ENCODE measurements at places on chromosomes 2 and 18. TPM values are rescaled to one million over a fixed set of nuclear protein-coding genes. Genes with fewer than 3 reads are reported as not detected.

DNA sequence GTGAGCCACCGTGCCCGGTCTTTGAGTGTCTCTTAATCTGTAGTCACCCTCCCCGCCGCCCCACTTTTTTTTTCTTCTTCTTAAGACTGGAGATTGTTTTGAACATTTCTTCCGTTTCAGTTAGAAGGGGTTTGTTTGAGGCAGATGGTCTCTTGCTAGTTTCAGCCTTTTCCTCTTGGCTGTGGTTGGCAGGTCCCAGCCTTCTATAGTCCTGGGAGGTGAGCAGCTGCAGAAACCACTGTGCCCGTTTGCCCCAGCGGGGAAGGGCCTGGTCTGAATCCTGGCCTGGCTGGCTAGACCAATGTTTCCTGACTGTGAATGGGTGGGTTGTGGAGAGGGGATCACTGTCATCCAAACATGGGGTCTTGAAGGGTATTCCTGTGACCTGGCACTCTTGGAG, 30.1 kb upstream of the MCFD2 start:
- no peak for DNase-seq

The NYAP2 gene
- total RNA-seq, result not detected

DNA sequence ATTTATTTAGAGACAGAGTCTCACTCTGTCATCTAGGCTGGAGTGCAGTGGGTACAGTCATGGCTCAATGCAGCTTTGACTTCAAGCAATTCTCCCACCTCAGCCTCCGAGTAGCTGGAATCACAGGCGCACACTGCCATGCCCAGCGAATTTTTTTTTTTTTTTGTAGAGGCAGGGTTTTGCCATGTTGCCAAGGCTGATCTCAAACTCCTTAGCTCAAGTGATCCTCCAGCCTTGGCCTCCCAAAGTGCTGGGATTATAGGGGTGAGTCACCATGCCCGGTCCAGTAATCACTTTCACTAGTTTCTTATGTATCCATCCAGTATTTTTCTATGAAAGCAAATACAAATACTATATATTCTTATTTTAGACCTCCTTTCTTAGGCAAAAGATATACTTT, 24.0 kb downstream of the PRKAG3 start:
- no peak for DNase-seq

The WDSUB1 gene
- total RNA-seq, result 5.6 TPM

The SP140 gene
- total RNA-seq, result 241 TPM

DNA sequence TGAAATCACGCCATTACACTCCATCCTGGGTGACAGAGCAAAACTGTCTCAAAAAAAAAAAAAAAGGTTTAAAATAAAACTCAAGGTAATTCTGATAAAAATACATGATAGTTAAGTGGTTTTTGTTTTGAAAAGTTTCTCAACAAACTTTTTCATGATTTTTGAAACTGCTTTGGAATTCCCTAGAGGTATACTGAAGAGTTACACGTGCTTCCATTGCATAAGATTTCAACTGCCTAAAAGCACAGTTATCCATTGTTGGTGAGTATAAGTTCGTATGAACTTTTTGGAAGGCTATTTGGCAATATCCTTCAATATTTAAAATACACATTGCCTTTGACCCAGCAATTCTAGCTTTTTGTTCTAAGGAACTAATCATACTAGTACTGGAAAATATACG, 74.9 kb downstream of the USP34 start:
- DNase-seq, result no peak

- no peak for DNase-seq
These were observed 60.4 kb upstream of the HAAO start for GRCh38 chr2:42852798-42853197.

DNA sequence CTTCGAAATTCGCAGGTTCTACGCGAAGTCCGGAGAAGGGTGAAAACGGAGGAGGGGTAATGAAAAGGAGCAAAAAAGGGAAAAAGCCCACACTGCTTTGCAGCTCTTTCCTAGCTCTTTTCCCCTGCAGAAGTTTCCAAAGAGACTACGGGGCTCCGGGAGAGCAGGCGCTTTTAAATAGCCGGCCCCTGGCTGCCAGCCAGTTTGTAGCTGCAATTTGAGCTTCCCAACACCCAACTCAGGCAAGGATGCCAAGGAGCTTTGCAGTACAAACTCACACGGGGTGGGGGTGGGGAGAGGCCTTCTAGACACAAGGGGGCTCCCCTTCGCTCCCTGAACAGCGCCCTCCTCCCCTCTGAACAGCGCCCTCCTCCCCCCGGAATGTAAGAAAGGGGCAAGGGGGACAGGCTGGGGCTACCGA, at the start of gene IGFBP5:
IGFBP5 (minus strand) TSS at position 149 of the 421 bp plus-strand sequence. CDS start 774 bp downstream, outside the sequence.
- no peak for DNase-seq

DNA sequence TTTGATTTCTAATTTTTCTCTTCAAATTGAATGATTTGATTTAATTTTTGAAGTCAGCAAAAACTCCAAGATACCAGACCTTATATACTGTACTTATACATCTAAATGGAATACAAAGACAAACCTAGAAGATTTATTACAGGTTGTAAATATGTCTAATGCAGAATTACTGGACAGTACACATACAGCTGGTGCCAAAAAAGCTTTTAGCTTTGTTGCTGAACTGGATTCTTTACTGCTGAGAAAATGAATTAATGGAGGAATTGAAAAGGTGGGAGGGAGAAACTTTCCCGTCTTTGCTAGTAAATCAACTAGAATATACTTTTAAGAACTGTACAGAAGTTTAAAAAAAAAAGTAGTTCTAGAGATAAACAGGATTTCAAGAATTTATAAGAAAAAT, 17.5 kb downstream of the C1D start:
- no peak for DNase-seq

The CCDC178 gene
- total RNA-seq, result not detected

The SCTR gene
- not detected for total RNA-seq

GRCh38 chr2:229475778-229476177, 204.7 kb upstream of the PID1 start:
- DNase-seq, result peak; percentile 21

DNA sequence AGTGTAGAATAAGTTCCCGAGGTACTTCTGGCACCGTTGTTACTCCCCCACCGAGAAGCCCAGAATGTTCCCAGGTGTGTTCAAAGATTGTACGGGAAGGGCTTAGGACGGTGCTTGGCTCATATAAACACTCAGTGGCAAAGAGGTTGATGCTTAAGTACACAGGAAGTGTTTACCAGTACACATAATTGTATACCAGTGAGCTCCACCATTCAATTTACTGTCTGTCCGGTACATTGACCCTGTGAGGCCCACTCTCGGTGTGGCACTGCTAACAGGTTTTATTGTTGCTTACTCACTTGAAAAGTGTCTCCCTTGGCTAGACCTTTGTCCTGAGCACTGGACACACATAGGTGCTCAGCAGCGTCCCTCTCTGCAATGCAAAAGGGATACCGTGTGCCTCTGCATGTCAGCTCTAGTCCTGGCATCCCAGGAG, 191.0 kb downstream of the NEDD4L start:
- no peak for DNase-seq

The DNER gene
- total RNA-seq, result not detected

GRCh38 chr2:123165616-123166015, 859.5 kb upstream of the CNTNAP5 start:
- no peak for DNase-seq

The CPS1 gene
- 0.88 TPM for total RNA-seq

The CRYGD gene
- total RNA-seq, result not detected

DNA sequence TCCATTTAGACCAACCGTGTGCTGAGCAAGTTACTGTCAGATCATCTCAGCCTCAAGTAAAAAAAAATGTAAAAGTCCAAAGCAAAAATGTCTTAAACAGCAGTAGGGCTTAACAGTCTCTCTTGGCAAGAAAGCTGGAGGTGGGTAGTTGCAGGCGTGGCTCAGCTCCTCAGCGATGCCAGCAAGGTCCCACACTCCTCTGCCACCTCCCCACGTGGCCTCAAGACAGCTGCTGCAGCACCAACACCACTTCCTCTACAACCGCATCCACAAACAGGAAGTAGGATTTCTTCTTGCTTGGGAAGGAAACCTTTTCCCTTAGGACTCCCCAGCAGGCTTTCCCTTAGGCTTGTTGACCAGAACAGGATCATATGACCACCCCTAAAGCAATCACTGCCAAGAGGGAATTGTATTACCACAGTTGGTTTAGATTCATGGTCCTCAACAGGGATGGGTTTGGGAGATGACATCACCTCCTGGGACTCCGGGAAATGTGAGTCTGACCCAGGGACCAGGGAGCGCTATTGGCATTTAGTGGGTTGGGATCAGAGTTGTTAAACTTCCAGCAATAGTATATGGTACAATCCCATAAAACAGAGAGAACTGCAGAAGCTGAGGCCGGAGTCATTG, 97.1 kb downstream of the MAPK4 start:
- DNase-seq, result no peak

GRCh38 chr2:201432038-201432620, 19.1 kb downstream of the TRAK2 start:
- DNase-seq, result peak; percentile 62

DNA sequence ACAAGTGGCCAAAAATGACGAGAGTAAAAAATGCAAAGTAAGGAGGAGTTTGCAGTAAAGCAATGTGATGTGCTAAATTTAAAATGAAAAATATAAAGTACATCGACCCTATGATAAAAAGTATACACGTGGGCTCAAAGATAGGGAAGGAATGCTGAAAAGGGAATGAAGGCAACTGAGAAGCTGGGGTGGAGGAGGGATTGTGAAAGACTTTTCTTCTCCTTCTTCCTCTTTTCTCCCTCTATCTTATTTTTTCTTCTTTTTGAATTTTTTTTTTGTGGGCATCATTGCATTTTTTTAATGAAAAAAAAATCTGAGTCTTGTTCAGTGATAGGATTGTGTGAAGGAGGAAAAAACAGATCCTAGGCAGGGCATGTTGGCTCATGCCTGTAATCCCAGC, 57.6 kb upstream of the STK17B start:
- DNase-seq, result no peak

- DNase-seq, result no peak
These were observed 18.5 kb downstream of the PMAIP1 start for GRCh38 chr18:59918320-59918755.

- DNase-seq, result no peak
These were observed 135.0 kb downstream of the HDAC4 start for GRCh38 chr2:239265681-239266433.

DNA sequence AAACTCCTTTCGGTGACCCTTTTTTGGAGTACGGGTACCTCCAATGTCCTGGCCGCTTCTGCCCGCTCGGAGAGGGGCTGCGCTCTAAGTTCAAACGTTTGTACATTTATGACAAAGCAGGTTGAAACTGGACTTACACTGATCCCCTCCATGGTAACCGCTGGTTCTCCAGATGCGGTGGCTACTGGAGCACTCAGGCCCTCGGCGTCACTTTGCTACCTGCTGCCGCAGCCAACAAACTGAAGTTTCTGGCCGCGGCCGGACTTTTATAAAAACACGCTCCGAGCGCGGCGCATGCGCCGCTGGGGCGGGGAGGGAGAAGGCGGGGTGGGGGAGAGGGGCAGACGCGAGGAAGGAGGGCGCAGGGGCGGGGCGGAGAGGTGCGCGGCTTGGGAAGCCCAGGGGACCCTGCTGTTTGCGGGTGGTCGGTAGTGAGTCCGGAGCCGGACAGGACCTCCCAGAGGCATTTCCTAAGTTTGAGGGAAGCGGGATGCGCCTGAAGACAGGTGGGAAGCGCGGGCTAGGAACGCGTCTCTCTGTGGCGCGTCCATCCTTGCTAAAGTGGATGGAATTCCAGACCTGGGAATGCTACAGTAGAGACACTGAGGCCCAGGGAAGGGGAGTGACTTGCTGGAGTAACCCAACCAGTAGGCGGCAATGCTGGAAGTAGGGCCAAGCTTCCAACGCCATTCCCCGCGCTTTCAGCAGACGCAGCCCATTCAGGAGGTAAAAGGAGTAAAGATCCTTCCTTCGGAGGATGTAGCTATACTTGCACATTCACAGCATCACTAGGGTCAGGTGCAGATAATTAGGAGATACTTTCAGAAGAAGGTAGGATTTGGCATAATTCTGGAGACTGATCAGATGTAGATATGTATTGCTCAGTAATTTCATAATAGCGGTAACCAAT, at the start of gene CXCR4:
CXCR4 (minus strand) TSS at position 241 of the 910 bp plus-strand sequence; CDS start at position 152, 89 bp downstream.
- peak; percentile 97 for DNase-seq

- DNase-seq, result no peak
These were observed 262.1 kb downstream of the PTGR3 start for GRCh38 chr18:74946646-74947375.

DNA sequence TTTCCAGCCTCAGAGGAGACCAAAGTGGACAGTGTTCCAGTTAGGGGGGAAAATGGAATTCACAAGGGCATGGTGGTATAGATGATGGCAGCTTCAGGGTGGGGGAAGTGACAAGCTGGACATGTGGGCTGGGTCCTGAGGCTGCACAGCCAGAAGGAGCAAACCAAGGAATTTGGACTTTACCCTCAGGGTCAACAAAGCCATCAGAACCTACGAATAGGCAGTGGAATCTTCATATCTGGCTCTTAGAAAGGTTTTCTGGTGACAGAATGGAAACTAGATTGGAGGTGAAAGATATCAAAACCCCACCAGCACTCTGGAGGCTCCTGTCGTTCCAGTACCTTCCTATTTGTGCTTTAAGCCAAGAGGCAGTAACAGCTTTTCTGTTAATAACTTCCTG, 127.1 kb downstream of the SETBP1 start:
- no peak for DNase-seq

The SNRPD1 gene
- 182 TPM for total RNA-seq

The MAPRE3 gene
- 2.5 TPM for total RNA-seq

DNA sequence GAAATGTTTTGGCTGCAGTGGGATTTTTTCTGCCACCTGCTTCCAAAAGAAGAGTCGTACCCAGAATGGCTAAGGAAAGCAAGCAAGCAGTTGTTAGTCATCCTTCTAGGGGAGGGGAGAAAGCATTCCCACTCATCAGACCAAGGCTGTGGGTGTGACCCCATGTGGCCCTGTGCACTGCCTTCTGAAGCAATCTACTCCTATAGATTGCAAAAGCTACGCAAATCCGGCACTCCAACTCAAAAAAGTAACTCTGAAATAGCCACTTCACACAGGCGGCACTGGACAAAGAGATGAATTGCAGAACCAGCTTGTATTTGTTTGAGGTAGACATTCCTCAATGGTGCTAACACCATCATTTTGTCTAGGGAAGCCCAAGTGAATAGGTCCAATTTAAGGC, 44.3 kb downstream of the ST3GAL5 start:
- DNase-seq, result peak; percentile 52

DNA sequence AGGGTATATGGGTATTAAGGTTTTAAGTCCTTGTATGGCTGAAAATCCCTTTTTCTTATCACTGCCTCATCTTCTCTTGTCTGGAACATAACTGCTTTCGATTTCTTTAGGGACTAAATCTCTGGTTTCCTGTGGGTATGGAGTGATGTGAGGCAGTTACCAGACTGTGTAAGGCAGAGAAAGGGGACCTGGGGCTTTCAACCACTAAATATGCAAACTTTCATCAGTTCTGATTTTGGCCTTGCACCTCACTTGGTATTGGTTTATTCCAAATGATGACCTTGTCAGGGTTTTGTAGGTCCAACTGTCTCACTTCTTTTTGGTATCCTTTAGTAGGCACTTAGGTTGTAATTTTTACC, 9.3 kb downstream of the MAP4K4 start:
- peak; percentile 84 for DNase-seq
